Effector memory CD4-positive, alpha-beta T cell (primary cell): ENCODE measurements at places on chromosomes 1 and 21.

DNA sequence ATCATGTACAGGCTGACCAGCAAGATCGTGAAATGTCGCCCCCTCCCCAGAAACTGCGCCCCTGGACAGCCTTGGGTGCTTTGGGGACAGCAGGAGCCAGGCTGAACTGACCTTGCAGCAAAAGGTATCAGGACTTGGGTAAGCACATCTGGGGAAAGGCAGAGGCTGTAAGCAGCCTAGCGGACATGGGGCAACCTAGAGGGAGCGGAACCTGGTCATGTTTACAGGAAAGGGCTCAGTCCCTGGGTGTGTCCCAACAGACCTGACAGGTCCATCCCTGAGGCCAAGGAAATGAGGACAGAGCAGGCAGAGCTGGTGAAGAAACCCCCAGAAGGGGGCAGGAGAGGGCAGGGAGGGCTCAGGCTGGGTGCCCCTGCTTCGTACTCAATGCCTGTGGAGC lies 3.1 kb upstream of the S100A8 start:
- no peak for DNase-seq

GRCh38 chr1:237237721-237238120 lies 195.7 kb downstream of the RYR2 start:
- DNase-seq, result no peak

DNA sequence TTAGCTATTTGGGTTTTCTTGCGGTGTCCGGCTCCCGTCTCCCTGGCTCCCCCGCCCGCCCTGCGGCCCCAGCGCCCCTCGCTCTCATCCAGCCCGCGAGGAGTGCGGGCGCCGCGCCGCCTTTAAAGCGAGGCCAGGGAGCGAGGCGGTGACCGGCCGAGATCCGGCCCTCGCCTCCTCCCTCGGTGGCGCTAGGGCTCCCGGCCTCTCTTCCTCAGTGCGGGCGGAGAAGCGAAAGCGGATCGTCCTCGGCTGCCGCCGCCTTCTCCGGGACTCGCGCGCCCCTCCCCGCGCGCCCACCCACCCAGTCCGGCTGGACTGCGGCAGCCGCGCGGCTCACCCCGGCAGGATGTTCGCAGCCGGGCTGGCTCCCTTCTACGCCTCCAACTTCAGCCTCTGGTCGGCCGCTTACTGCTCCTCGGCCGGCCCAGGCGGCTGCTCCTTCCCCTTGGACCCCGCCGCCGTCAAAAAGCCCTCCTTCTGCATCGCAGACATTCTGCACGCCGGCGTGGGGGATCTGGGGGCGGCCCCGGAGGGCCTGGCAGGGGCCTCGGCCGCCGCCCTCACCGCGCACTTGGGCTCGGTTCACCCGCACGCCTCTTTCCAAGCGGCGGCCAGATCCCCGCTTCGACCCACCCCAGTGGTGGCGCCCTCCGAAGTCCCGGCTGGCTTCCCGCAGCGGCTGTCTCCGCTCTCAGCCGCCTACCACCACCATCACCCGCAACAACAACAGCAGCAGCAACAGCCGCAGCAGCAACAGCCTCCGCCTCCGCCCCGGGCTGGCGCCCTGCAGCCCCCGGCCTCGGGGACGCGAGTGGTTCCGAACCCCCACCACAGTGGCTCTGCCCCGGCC lies 492 bp downstream of the HLX start:
- no peak for DNase-seq

DNA sequence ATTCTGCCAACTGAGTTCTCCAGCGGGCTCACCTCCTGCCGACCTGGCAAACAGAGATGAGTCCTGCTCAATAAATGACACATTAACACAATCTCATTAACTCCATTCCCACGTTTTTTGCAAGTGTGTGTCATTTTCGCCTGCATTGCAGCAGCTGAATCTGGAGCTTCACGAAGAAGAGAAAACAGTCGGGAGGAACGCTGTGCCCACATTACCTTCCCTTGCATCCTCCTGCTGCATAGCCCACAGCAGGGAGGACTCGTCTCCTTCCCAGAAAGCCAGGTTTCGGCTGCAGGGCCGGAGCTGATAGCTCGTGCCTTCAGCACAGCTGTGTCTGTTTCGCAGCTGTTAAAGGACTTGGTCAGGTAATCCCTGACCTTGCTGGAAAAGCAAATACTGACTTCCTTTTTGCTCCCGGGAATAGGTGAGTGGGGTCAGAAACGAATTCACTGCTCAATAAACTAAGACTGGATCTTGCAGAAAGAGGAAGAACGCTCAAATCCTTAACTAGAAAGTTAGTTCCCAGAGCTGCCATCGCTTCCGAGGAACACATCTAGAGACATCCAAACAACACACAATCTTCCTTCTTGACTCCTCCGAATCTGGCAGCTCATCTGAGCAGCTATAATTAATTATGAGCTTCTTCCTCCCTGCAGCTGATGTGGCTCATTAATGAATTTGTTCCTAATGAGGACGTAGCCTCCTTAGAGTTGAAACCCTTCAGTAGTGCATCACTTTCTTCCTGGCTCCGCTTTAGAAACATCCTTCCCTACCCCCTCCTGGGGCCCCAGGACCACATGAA lies 33.0 kb downstream of the KANK4 start:
- no peak for DNase-seq

- DNase-seq, result no peak
Observed at GRCh38 chr1:155011437-155012025, 8.9 kb downstream of the ZBTB7B start.

GRCh38 chr1:102102276-102102780 lies 105.6 kb upstream of the OLFM3 start:
- no peak for DNase-seq

GRCh38 chr1:193754732-193755427 lies 568.5 kb upstream of the B3GALT2 start:
- no peak for DNase-seq

- no peak for DNase-seq
Observed at GRCh38 chr1:221456918-221457317, 285.0 kb downstream of the DUSP10 start.

- DNase-seq, result no peak
Observed at GRCh38 chr1:225880222-225880588, 2.0 kb downstream of the TMEM63A start.

- peak; percentile 13 for DNase-seq
Observed at GRCh38 chr1:179369751-179370341, 4.1 kb downstream of the AXDND1 start.

DNA sequence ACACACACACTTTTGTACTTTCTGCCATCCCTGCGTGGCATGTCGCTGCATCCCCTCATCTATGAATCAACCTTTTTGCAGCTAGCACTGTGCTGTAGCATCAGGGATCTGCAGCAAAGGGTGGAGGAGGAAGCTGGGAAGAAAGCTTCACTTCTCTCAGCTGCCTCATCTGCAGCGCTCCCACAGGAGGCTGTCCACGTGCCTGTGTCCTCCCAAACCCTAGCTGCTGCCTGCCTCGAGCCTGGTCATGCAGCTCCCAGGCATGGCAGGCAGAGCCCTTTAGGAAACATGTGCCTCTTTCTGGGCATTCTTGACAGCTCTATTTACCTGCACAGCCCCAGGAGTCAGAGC lies 262.1 kb upstream of the SGIP1 start:
- DNase-seq, result no peak

DNA sequence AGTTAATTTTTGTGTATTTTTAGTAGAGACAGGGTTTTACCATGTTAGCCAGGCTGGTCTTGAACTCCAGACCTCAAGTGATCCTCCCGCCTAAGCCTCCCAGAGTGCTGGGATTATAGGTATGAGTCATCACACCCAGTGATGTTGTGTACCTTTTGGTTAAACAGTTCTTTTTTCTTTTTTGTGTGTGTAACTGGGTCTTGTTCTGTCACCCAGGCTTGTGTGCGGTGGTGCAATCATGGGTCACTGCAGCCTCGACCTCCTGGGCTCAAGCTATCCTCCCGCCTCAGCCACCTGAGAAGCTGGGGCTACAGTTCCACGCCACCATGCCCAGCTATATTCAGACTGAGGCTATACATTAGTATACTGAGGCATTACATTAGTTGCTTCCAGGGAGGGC lies 37.8 kb downstream of the GABPB2 start:
- no peak for DNase-seq

DNA sequence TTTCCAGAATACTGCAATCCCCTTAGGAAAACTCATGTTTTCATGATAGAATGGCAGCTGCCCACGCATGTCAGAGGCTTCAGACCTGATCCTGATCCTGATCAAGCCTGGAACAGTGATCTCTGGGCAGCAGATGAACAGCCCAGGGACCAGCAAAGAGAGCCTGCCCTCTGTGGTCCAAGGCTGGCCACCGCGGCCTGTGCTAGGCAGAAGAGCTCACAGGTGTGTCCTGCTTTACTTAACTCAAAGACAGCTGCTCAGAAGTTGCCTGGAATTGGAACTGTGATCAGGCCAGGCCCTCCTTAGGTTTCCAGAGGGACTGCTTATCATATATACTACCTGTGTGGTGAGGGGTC lies 21.2 kb upstream of the BCAR3 start:
- no peak for DNase-seq

DNA sequence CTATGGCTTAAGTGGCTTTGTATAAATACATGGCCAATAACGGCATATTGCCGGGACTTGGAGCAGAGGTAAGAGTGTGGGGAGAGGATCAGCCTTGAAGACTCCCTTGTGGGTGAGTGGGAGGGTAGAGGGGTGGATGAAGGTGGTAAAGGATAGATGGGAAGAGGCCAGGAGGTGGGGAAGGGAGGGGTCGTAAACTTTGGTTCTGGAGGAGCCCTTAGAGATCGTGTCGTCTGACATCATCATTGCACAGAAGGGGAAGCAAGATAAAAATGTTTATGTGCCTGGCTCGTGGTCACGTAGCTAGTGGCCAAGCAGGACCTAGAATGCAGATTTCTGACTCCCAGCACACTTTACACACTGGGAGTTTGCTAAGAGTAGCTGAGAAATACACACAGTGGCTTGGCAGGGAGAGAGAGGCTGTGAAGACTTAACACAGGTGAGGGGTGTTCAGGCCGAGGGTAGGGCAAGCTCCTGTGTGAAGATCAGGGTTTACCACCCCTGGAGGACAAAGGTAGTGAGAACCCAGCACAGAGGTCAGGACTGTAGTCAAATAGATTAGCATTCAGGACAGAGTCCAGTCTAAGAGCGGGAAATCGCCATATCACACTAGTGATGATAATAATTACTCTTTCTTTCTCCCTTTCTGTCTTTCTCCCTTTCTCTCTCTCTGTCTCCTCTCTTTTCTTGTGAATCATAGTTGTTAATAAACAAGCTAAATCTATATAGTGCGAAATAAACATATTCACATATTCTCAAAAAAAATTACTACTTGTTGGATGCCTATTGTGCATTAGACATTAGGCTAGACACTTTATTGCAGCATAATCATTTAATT lies 75.5 kb downstream of the LRRC8D start:
- DNase-seq, result no peak

DNA sequence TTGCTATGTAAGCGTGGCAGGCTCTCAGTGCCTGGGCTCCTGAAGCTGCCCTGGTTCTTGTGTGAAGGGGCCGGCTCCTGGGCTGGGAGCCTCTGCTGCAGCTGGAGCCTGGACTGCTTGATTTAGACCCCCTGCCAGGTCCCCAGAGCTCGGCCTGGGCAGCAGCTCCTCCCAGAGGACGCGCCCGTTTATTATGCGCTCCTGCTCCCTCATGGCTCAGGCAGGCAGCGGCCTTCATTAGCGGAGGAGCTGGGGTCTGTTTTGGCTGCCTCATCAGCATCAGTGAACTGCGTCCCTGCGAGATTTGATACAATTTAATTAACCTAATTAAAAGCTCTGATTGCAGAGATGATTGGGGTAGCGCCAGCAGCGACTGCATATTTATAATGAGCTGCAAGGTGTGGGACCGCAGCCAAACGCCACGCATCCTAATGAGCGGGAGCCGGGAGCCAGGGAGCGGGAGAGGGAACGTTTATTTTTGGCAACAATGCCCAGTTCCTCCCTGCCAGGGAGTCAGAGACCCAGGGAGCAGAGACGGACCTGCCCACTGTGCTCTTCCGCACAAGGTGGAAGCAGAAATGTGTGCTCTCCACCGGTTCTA lies 16.6 kb downstream of the UTP11 start:
- no peak for DNase-seq

DNA sequence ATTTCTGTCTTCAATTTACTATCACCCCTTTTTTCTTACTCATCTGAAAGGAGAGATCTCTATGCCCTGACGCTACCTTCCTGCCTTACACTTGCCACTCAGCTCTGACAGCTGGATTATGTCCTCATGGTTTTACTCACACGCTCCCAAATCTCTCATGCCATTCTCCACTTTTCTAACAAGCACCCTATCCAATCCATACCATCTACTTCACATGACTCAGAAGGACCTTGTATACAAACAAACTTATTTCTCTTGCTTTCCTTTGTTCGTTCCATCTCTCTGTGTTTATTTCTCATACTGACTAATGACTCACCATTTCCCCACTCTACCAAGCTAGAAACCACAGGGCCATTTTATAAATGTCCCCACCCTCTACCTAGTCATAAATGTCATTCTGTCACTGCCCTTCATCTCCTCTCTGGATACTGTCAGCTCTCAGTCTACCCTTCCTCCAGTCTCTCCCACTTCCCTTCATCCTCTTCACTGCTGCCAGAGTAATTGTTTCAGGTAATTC lies 87.3 kb downstream of the USP24 start:
- no peak for DNase-seq

GRCh38 chr1:229699613-229700267 lies 73.7 kb downstream of the URB2 start:
- DNase-seq, result no peak

DNA sequence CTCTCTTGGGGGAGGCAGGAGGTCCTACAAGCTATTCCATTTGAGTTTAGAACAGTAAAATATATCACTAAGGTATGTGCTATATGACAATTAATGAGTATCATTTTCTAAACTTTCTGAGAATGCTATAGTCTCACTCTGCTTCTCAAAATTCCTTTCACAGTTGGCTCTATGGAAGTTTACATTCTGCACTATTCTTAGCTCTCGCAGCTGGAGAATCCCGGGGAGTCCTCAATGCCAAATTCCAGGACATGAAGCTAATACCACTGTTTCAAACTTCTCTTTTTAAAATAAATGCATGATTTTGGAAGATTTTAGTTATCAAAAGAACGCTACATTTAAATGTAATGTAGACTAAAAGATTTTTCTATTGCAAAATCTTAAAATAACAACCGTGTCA lies 22.4 kb upstream of the PALMD start:
- DNase-seq, result no peak

- DNase-seq, result no peak
Observed at GRCh38 chr1:108880850-108881249, 4.1 kb downstream of the GPSM2 start.

DNA sequence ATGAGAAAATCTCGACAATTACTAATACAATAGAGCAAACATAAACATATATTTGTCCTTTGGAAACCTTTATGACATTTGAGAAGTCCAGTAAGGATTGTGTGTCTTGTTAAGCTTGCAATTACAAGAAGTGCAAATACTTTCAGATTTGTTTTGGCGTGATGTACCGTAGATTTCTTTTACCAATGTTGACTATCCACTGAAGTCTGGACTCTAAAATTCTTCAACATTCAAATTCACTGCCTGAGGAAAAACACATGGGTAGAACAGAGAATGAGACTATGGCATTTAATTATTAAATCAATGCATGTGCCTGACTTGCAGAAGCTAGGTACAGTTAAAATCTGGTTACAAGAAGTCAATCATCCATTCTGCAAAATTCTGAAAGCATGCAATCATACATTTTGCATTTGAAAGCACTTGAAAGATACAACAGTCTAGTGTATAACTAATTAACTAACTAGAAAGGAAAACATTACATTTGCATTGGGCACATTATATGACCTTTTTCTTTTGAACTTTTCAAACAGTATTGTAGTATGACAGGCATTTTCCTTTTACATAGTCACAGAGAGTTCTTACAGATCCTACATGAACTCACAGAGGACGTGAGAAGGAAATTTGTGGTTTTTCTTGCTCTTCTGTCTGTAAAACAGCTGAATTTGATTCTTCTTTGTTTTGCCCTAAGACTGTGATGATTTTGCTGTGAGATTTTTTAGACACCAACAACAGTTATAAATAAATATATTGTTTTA lies 511.1 kb upstream of the ADGRL4 start:
- DNase-seq, result no peak
